ENCODE measurements at places on chromosomes 3 and 15. TPM values are rescaled to one million over a fixed set of nuclear protein-coding genes. Genes with fewer than 3 reads are reported as not detected.

Gene SERPINI2
- polyA plus RNA-seq: 3.5 TPM

Gene CEP97
- polyA plus RNA-seq: 0.89 TPM

Gene PLCH1
- 3.1 TPM for polyA plus RNA-seq

Gene P2RY1
- 1.7 TPM for polyA plus RNA-seq

All from small intestine (tissue), 16 donors.